Glomerular endothelial cell (primary cell): ENCODE measurements at places on chromosomes 5 and 9.

GRCh38 chr9:38067859-38068681, 957 bp downstream of the SHB start:
- no peak for DNase-seq

DNA sequence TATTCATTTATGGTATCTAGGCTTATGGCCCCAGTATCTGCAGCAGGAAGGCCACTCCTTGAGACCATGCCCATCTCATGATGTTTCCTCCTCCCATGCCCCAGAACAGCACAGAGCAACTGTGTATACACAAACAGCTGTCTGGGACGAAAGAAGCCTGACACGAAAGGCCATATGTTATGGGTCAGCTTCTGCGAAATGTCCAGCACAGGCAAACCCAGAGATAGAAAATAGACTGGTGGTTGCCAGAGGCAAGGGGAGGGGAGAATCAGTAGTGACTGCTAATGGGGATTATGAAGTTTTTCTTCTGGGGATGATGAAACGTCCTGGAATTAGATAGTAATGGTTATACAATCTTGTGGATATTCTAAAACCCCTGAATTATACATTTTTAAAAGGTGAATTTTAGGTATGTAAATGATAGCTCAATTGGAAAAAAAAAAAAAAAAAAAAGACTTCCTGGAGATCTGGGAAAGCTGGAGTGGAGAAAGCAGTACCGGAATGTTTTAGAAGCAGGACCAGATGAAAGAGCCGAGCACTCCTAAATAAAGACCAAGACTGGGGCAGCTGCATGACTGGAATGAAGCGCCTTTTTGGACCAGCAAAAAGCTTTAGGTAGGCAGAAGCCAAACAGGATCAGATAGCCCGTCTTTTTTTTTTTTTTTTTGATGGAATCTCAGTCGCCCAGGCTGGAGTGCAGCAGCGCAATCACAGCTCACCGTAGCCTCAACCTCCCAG, 29.2 kb downstream of the PCDHGC5 start:
- no peak for DNase-seq

DNA sequence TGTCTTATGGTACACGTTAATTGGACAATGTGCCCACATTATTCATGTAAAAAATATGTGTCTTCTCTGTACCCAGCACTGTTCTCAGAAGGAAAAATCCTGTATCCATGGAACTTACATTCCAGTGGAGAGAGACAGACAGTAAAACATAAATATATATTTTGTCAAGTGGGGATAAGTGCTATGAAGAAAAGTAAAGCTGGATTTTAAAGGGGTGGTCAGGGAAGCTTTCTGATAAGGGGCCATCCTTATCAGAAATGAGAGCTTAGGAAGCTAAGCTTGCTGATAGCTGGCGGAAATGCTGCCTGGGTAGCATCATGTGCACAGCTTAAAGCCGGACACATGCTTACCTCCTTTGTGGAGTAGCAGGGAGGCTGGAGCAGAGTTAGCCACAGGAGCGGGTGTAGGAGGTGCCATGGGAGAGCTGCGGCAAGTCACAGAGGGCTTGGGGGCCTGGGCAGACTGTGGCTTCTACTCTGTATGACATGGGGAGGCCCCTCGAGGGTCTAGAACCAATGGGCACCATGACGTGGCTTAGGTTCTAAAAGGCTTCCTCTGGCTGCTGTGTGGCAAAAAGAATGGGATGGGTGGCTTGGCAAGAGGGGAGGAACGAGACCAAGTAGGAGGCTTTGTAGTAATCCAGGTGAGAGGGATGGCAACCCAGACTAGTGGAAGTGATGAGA, 141.7 kb downstream of the FGF1 start:
- no peak for DNase-seq

GRCh38 chr5:62197697-62198096, 108.3 kb upstream of the KIF2A start:
- no peak for DNase-seq

DNA sequence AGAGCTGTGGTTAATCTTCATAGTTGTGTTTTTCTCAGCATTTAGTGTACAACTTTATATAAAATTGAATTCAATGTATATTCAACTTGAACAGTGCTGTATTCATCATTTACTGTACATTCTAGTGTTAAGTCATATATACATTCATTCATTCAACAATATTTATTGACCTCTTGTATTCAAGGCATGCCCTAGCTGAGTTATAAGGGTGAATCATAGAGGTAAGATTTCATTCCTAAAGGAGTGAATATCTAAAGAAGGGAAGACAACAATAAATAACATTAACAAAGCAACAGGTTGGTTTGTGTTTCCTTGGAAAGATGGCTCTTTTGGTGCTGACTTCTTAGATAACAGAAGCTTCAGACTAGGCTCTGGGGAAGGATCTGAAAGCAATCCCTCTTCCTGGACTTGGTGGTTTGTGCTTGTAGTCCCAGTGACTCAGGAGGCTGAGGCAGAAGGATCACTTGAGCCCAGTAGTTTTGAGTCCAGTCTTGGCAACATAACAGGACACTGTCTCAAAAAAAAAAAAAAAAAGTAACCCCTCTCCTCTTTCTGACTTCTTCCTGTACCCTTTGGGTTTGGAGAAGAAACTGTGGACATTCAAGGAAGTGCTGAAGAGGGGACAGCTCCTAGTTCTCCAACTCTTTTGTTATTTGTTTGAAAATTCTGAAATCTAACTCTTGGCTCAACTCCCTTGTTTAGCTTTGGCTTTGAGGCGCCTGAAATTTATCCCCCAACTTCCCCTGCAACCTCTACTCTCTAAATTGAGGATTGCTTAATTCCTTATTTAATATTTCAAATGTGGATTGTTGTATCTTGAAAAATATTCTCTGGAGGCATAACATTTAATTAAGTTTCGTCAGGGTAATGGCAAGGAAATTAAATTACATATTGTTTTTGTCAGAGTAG, 80.2 kb downstream of the OSTF1 start:
- no peak for DNase-seq
